ENCODE measurements at places on chromosomes 4 and X.

DNA sequence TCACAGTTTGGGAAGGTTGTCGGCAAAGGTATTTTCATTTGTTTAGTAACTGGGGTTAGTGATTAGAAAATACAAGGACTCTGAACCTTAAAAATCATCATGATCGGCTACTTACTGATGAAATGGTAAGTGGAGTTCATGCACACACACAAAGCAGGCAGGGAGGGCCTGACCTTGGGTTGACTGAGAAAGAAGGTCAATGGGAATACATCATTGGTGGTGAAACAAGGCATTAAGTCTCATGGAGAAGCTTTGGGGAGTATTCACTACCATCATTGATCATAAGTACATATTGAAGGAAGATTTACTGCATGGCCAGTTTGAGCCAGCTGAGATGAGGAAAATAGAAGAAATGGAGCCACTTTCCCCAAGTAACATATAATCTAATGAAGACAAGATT, 74.4 kb downstream of the LUZP4 start:
- no peak for DNase-seq

DNA sequence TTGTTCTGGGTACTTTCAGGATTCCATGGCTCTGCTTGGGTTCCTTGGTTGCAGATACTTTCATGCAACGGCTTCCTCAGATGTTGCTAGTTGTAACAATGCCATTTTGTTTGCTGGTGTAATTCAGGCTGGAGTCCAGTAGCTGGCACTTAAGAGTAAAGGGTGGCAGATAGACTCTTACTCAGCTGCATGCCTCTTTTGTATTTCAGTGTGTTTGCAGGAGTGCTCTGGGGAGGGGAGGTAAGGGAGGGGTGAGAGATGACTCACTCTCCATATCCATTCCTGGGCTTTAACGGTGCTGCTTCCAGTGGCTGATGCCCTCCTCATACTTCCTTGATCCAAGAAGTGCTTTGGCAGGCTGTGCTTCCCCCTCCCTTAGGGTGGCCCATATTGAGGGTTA, 155.2 kb downstream of the ZNF330 start:
- no peak for DNase-seq

DNA sequence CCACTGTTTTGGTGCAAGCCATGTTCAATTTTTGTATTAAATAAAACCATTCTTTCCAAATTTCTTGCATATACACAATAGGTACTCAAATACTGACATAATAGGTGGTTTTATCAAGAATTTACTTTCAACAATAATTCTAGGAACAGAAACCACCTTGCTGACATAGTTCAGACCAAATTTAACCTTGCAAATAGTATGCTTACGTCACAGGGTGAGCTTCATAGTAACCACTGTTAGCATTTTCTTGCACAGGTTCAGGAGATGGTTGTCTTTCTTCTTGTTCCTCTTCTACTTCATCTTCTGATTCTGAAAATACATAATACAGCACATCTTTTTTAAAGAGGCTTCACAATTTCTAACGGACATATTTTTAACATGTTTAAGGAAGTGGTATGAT, 17.6 kb downstream of the G3BP2 start:
- no peak for DNase-seq

DNA sequence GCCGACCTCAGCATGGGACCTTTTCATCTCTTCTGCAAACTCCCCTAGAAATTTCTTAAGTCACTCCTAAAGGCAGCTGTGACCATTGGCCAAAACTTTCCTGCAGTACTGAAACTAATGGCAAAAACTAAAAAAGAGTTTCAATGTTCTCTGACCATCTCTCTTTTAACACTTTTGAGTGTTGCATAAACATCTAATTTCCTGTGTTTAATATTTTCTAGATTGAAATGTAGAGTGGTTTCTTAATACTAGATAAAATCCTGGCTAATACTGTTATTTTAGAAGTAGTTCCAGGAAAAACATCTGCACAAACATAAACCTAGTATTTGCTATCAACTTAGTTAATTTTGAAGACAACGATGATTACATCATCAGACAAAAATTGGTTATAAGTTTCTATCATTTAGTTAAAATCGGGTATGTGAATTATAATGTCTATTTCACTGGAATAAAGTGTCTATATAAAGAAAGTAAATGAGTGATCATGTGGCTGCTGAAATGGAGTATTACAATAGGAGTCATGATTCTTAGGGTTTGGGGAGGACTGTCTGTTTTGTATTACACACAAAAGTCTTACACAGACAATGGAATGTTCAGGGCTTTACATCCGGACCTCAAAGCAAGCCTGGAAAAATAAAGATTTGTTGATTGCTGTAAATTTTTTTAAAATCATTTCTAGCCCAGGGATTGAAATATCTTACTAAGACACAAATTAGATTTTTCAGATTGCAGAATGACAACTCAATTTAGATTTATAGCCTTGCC, 1323.4 kb downstream of the C4orf33 start:
- DNase-seq: no peak

DNA sequence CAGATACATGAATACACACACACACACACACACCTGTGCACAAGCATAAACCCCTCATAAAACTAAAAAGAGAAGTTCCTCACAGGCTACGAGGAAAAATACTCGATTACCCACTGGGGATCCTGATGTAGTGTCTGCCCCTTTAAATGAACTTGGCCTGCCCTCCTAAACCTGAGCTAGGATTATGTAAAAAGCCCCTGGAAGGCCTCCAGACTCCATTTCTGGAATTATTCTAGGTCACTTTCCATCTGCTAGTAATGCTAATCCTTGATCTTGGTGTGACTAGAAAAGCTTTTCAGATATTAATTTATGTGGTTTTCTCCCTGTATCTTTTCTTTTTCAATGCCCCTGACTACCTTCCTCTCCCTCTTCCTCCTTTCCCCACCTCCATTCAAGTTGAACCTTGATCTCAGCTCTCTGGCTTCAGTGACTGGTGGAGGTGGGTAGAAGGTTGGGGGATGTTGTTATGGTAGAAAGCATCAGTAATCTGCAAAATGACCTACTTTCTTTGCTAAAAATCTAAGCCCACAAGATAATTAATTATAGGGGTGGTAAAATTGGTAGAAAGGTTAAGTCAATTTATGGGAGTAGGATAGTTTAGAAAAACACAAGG, 25.5 kb upstream of the ZNF330 start:
- no peak for DNase-seq

- DNase-seq: no peak
Observed at GRCh38 chr4:109803924-109804571, 2.2 kb upstream of the CFI start.

DNA sequence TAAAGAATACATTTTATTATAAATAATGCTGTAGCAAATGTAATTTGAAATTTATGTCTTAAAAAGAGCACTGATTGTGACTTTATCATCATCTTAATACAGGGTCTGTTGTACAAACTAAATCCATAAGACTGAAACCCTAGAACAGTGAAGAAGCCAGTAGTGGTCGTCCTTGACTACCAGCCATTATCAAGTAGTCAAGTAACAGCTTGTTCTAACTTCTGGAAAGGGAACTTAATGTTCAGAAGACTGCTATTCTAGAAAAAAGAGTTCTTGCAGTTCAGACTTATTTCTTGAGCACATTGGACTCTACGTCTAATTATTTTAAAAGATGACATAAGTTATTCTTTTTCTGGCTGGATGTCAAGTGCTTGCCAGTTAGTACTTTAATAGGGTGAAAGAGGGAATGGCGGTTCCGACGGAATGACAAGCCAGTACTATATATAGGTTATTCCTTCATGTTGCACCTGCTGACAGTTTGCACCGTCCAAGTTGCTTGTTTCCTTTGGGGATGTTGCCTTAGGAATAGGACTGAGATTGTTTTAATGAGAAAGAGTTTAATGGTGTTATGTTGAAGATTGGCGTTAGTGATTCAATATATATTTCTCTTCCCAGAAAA, 109.9 kb downstream of the RAPGEF2 start:
- no peak for DNase-seq

- no peak for DNase-seq
Observed at GRCh38 chr4:155140889-155141288, 67.5 kb upstream of the NPY2R start.

- DNase-seq: no peak
Observed at GRCh38 chr4:94253036-94253435, 45.4 kb downstream of the SMARCAD1 start.

DNA sequence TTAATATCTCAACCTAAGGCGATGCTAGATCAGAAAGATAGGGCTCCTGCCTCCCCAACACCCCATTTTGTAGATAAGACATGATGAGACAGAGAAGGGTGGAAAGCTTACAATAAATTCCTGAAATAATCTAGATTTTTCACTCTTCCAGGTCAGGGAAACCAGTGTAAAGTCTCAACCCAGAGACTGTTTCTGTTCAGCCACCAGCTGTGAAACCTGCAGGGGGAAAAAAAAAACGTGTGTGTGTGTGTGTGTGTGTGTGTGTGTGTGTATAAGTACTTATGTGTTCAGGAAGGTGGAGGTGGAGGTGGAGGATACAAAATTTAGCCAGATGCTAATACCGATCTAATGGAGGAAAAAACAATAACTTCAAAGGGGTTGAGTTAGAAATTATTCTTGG, 773 bp upstream of the ITM2A start:
- DNase-seq: no peak

GRCh38 chrX:19627533-19627932, 112.2 kb upstream of the MAP3K15 start:
- DNase-seq: no peak

DNA sequence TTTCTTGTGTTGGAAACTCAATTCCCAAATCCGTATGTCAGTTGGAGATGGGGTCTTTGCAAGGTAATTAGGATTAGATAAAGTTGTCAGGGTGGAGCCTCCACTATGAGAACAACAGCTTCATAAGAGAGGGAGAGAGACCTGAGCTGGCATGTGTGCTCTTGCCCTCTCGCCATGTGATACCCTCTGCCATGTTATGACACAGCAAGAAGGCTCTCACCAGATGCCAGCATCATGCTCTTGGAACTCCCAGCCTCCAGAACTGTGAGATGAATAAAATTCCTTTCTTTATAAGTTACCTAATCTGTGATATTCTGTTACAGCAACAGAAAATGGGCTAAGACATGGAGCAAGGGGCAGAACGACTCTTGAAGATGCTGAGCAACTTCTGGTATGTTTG, 201.9 kb upstream of the BOD1L1 start:
- no peak for DNase-seq

GRCh38 chr4:20418861-20419451, 167.3 kb downstream of the SLIT2 start:
- DNase-seq: no peak

DNA sequence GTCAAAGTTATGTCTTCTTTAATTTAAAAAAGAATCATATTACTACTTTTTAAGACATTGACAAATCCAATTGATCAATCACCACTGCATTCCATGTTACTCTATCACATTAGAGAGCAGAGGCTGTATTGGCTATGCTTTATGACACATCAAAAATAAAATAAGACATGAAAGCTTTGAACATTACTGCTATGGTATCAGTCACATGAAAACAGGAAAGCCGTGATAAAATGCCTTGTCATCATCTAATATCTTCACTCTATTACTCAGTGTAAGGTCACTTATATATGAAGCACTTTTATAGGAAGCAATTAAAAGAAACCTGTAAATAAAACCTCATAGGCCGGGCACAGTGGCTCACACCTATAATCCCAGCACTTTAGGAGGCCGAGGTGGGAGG, 27.7 kb upstream of the CEP135 start:
- no peak for DNase-seq

GRCh38 chr4:162938738-162939485, 227.8 kb downstream of the NAF1 start:
- no peak for DNase-seq

DNA sequence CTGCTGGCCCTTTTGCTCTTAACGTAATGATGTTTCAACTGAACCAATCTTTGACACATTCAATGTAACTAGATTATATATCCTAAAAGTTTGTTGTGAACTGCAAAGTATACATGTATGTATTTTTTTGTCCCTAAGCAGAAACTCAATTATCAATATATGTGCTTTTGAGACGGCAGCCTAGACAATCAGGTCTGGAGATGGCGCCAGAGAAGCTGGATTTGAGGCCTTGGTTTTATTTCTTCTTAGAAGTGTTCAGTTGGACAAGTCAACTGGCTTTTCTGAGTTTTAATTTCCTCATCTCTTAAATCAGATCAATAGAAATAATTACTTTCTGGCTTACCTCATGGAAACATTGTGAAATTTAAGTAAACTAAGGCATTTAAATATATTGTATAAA, 62.5 kb downstream of the DCAF8L1 start:
- DNase-seq: no peak

DNA sequence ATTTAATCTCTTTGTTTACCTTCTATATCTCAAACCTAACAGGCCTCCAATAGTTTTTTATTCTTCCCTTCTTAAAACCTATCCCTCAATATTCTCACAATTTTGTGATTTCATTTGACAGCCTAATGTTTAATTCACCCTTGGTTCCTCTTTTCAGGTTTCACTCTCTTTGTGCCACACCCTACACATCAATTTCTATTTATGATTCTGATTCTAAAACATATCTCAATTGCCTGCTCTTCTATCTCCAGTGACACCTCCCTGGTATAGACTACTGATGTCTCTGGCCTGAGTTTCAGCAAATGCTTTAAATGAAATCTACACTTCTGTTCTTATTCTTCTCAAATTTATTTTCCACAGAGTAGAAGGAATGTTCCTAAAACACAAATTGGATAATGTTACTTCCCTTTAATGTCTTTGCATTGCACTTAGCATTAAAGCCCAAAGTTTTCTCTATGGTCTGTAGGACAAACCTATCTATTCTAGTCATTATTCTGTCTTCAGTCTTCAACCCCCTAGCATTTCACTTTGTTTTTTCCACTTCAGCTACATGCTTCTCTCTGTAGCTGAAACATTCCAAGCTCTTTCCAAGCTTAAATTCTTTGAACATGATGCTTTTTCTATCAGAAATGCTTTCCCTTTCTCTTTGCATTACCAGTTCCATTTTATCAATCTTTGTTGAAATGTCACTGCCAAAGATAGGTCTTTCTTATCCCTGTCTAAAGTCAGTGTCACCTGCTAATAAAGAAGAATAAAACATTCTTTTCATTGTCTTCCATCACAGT, 622.0 kb downstream of the CENPC start:
- no peak for DNase-seq

DNA sequence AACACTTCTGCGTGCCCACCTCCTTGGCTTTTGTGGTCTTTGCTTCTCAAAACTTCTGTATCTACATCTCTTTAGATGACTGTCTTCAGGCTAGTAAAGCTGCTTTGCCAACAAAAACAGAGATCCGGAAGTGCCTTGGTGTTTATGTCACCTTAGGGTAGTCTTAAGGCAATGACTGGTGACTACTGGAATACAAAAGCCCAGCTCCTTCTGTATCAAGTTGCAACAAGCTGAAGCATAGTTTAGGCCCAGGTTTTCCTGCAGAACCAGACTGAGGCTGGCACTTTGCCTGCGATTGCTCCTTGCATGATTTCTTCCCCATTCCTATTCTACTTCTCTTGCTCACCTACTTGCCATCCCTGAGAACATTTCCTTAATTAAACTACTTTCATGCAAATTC, 333.8 kb downstream of the DMD start:
- no peak for DNase-seq

DNA sequence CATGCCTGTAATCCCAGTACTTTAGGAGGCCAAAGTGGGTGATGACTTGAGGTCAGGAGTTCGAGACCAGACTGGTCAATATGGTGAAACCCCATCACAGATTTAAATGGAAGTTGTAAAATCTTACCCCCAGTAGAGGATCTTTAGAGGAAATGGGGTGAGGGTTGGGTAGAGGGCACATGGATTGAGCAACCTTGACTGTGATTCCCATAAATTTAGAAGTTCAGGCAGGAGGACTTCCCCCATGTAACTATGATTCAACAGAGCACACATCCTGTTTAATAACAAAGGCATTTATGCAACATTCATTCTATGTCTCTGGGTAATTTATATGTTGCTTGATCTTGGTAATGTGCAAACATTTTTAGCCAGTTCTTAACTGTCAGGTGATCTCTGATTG, 143.1 kb downstream of the RBM47 start:
- no peak for DNase-seq

GRCh38 chr4:155033604-155034003, 174.8 kb upstream of the NPY2R start:
- no peak for DNase-seq

Data from type B pancreatic cell (in vitro differentiated cells).